Hepatocyte (in vitro differentiated cells): ENCODE measurements at places on chromosomes 7 and 10.

DNA sequence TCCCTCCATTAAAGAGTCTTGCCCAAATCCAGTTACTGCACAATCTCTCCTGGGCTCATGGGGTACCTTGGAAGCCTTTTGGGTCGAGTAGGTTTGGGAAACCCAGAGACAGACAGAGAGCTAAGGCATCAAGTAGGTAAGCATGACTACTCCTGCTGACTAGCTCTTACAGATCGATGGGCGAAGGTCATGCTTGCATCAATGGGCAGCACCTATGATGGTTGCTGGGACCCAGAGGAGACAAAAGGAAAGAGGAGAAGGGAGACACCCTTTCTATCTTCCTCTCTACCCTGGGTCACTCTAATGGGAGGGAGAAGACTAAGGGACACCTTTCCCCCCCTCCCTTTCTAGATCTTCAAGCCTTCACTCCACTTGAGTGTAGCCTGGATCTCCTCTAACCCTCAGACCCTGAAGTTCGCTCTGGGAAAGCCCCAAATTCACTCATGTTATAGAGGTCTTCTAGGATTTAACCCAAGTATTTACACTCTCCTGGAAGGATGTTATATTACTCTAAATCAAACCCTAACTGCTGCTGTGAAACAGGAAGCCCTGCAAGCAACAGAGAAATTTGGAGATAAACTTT is 31.6 kb upstream of the ZNF746 start:
- no peak for DNase-seq

DNA sequence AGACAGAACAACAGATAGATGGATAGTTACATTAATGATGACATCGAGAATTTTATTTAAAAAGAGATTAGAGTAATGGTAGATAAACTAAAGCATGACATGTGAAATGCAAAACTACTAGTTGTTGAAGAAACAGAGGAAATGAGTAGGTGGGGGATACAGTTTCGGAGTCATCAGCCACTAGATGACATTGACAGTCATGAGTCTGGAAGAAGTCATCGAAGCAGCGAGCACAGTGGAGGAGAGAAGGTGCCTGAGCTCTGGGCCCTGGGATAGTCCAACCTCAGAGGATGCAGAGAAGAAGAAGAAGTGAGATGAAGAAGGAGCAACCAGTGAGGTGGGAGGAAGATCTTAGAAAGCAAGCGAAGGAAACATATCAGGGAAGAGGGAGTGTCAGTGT is 20.2 kb upstream of the SEC61A2 start:
- no peak for DNase-seq

GRCh38 chr7:70634610-70635068 is 497.3 kb upstream of the GALNT17 start:
- DNase-seq = no peak

- no peak for DNase-seq
These were observed 27.3 kb upstream of the ITGB1 start for GRCh38 chr10:32985341-32985764.

DNA sequence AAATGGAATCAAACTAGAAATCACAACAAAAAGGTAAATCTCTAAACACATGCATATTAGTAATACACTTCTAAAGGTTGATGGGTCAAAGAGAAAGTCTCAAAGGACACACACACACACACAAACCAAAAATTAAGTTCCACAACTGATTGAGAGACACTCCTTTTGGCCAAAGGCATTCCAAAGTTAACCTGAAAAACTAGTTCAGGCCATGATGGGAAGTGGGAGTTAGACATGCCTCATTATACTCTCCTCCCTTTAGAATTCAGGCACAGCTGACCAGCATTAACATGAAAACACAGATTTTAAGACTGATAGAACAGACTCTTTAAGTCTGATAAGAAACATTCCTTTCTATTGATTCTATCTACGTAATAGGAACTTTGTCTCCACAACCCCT is 332.4 kb upstream of the IGFBP3 start:
- DNase-seq = no peak
